Naive thymus-derived CD4-positive, alpha-beta T cell (primary cell): ENCODE measurements at places on chromosomes 3 and 15. TPM values are rescaled to one million over a fixed set of nuclear protein-coding genes. Genes with fewer than 3 reads are reported as not detected.

- no peak overlapping the region for H3K4me3 ChIP-seq
- no peaks in the 10 kb centered on the region for H3K36me3 ChIP-seq
- no peak for DNase-seq
Observed at GRCh38 chr15:58509556-58509955, 77.8 kb downstream of the LIPC start.

- H3K4me1 ChIP-seq = peaks cover 29% of the 10 kb centered on the region
- H3K4me3 ChIP-seq = peak overlapping the region; percentile 76
- DNase-seq = no peak
- H3K27ac ChIP-seq = peak overlapping the region; percentile 90
Observed at GRCh38 chr3:150603980-150604319, 829 bp downstream of the SELENOT start.

- no peaks in the 10 kb centered on the region for H3K27me3 ChIP-seq
- no peak overlapping the region for H3K27ac ChIP-seq
- no peaks in the 10 kb centered on the region for H3K4me1 ChIP-seq
- no peak overlapping the region for H3K4me3 ChIP-seq
- no peaks in the 10 kb centered on the region for H3K36me3 ChIP-seq
- DNase-seq = no peak
Observed at GRCh38 chr3:184003187-184003967, 14.3 kb downstream of the ABCC5 start.

GRCh38 chr3:56484525-56485032 lies 16.3 kb upstream of the ERC2 start:
- H3K4me3 ChIP-seq = no peak overlapping the region
- H3K36me3 ChIP-seq = no peaks in the 10 kb centered on the region
- no peaks in the 10 kb centered on the region for H3K4me1 ChIP-seq
- H3K27me3 ChIP-seq = no peaks in the 10 kb centered on the region
- no peak overlapping the region for H3K27ac ChIP-seq
- DNase-seq = no peak

DNA sequence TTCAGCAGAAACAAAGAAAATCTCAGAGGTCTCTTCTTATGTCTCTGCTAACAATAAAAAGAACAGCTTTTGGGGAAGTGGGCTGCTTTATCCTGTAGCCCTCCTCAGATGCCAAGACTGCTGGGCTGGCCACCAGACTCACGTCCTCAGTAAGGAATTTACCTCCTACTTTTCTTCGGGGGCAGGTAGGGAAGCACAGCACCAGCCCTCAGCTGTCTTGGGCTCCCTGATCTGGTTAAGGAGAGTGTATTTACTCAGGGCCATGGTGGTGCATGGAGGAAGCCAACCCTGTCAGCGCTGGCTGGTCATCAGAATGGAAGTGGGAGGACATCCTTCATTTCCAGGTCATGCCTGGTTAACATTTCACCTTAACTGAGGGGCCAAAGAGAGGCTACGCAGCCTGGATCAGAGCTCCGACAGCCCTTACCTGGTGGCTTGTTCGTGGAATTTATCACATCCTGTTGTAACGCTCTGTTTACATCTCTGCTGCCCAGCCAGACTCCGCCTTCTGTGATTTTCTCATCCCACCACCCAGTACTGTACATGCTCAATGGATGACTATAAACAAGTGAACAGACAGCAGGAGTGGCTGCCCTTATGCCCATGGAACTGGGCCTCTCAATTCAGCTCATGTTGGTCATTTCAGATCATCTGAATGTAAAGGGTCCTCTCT lies 108.3 kb downstream of the IGF2BP2 start:
- no peaks in the 10 kb centered on the region for H3K36me3 ChIP-seq
- no peak overlapping the region for H3K4me3 ChIP-seq
- DNase-seq = no peak
- H3K4me1 ChIP-seq = no peaks in the 10 kb centered on the region
- no peaks in the 10 kb centered on the region for H3K27me3 ChIP-seq
- no peak overlapping the region for H3K27ac ChIP-seq

- H3K27me3 ChIP-seq = no peaks in the 10 kb centered on the region
- DNase-seq = no peak
- H3K27ac ChIP-seq = no peak overlapping the region
- H3K4me3 ChIP-seq = no peak overlapping the region
Observed at GRCh38 chr3:194554473-194555123, 67.8 kb upstream of the ATP13A3 start.

DNA sequence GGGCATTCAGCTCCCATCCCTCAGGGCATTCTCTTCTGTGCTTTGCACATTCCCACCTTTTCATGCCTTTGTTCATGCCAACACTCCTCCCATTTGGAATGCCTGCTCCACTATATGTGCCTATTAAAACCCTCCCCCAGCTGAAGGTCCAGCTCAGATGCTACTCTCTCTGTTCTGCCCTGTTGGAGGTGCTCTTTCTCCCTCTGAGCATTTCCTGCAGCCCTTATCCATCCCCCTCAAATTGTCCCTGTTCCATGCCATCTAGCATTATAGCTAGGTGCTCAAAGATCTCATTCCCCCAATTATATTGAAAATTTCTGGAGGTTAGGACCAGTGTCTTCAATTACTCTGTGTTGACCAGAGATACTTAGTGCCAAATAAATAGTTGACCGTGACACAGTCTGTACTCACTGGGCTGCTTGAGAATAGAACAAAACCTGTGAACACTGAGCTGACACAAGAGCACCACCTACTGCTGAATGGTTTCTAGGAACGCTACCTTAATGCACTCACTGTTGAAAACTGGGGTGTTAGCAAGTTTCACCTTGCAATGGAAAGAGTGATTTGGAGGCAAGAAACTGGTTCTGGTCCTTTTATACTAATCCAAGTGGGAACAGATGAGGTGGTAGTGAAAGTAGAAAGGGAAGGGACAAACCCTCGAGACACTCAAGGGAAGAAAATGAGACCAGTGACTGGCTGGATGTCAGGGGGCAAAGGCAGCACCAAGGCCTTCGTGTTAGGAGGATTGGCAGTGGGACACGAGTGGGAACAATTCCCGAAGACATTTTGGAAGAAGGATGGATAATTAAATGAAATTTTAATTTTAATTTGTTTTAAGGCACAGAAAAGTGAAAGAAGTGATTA lies 289.8 kb upstream of the ROPN1 start:
- no peaks in the 10 kb centered on the region for H3K4me1 ChIP-seq
- no peak overlapping the region for H3K4me3 ChIP-seq
- no peaks in the 10 kb centered on the region for H3K27me3 ChIP-seq

GRCh38 chr15:29518442-29518841 lies 248.8 kb upstream of the NSMCE3 start:
- H3K36me3 ChIP-seq = no peaks in the 10 kb centered on the region
- H3K27me3 ChIP-seq = no peaks in the 10 kb centered on the region
- H3K4me3 ChIP-seq = no peak overlapping the region
- H3K27ac ChIP-seq = no peak overlapping the region
- no peak for DNase-seq

- H3K36me3 ChIP-seq = no peaks in the 10 kb centered on the region
- no peak for DNase-seq
- no peak overlapping the region for H3K27ac ChIP-seq
- no peaks in the 10 kb centered on the region for H3K4me1 ChIP-seq
- no peaks in the 10 kb centered on the region for H3K27me3 ChIP-seq
Observed at GRCh38 chr15:66570327-66570726, 4.5 kb upstream of the LCTL start.

DNA sequence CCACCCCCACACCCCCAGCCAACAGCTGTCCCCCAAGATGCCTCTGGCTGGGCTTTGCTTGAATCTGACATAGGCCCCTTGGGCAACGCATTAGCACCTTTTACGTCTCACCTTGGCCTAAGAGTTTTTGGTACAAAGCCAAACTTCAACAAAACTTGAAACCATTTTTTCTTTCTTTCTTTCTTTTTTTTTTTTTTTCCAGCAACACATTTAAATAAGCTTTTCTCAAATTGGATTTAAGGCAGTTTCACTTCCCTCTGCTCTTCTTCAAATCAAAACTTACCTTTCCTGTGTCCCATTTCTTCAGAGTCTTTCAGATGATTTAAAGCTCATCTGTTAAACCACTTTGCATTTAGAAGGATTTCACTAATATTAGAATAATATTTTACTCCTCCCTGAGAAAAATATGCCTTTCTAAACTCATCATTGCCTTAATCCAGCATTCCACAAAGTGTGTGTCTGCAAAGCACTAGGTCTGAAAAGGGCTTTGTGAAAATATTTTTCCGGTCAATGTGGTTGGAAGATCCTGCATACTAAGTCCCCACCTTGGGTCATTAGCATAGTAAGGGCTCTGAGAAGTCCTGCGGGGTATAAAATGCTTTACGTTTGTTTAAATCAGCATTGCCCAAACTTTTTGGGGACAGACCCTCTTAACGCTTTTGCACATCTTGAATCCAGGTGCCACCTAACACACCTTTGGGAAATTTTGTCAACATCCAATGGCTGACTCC lies 217.0 kb downstream of the TLE3 start:
- H3K4me3 ChIP-seq = no peak overlapping the region
- no peaks in the 10 kb centered on the region for H3K27me3 ChIP-seq
- DNase-seq = no peak
- no peaks in the 10 kb centered on the region for H3K36me3 ChIP-seq

DNA sequence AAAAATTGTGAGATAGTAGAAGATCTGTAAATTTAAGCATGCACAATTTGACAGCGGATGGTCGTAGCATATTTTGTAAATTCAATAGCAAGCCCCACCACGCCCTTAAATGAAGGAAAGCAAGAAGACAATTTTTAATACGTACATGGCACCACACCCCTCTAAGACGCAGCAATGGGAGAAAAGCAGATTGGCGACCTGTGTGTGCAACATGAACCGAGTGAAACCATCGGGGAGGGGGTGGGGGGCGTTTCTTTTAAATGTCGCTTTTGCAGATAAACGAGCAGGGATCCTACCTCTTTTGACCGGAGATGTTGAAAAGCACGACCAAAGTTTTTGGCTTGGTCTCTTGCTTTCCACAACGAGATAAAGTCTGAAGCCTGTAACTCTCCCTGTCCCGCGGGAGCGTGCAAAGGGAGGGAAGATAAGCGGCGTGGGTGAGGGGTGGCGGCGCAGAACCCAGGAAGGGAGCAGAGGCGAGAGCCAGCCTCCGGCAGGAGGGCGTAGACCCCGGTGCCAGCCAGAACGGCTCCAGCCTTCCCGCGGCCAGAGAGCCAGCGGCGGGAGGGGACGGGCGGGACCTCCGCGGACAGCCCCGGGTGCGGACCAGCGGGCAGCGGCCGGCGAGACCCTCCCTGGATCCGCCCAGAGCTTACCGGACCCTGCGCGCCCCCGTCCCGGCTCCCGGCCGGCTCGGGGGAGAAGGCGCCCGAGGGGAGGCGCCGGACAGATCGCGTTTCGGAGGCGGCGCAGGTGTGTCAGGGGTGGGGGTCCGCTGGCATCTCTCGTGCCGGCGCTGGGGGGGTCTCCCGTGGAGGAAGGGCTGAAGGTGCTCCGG lies at the start of gene CHL1:
CHL1 (plus strand) TSS at position 453 of the 838 bp plus-strand sequence. CDS start 123,014 bp downstream, outside the sequence.
- no peaks in the 10 kb centered on the region for H3K36me3 ChIP-seq
- no peak within 1 kb of the TSS for H3K4me3 ChIP-seq
- H3K4me1 ChIP-seq = no peaks in the 10 kb centered on the region

DUOX2 gene
- total RNA-seq = not detected

GPR15 gene
- 3.5 TPM for total RNA-seq

CXCR6 gene
- not detected for total RNA-seq

ITIH1 gene
- total RNA-seq = not detected
